ENCODE measurements at places on chromosomes 6 and 20. TPM values are rescaled to one million over a fixed set of nuclear protein-coding genes. Genes with fewer than 3 reads are reported as not detected.

Gene MLN
- not detected for total RNA-seq

Gene LY6G6F
- not detected for total RNA-seq

Gene ACTR5
- total RNA-seq = 15.2 TPM

Gene PGC
- not detected for total RNA-seq

Gene TSHZ2
- total RNA-seq = 29.5 TPM

Gene GGT7
- 14.8 TPM for total RNA-seq

Gene LST1
- total RNA-seq = 42.6 TPM

- peak overlapping the region; percentile 94 for H3K27ac ChIP-seq
- H3K36me3 ChIP-seq = peaks cover 8% of the 10 kb centered on the region
- no peak for DNase-seq
- H3K4me1 ChIP-seq = peaks cover 60% of the 10 kb centered on the region
- H3K4me3 ChIP-seq = peak overlapping the region; percentile 52
Measured at GRCh38 chr6:30530014-30530413, 26.3 kb downstream of the GNL1 start.

DNA sequence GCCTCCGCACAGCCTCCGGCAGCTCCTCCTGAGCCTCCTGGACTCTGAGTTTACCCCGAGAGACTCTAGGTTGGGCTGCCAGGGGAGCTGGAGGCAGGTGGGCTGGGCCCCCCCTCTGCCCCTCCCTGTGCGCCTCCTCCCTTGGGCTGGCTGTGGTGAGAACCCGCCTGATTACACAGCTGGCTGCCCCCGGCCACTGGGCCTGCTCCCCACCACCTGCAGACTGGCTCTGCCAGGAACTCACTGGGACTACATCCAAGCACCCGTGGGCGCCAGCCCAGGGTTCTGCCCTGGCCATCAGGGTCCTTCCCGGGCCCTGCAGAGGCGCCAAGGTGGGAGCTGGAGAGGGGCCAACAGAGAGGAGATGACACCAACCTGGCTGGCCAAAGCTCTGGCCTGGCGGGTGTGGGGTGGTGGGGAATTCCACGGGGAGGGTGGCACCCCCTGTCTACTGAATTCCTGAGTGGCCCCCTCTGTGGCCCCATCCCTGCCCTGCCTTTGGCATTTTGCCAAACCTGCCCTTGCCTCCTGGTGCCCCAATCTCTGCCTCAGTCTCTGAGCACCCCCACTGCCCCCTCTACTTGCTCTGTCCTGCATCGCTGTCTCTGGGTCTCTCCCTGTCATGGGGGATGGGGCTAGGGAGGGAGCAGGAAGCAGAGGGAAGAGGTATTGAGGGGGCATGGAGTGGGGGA is 21.9 kb upstream of the CDH22 start:
- peaks cover 8% of the 10 kb centered on the region for H3K27me3 ChIP-seq
- H3K4me3 ChIP-seq = no peak overlapping the region
- no peaks in the 10 kb centered on the region for H3K36me3 ChIP-seq

GRCh38 chr20:10619427-10619826 is 54.4 kb downstream of the JAG1 start:
- peaks cover 2% of the 10 kb centered on the region for H3K4me1 ChIP-seq
- H3K27me3 ChIP-seq = no peaks in the 10 kb centered on the region
- no peak for DNase-seq
- no peak overlapping the region for H3K27ac ChIP-seq
- H3K4me3 ChIP-seq = no peak overlapping the region
- H3K36me3 ChIP-seq = no peaks in the 10 kb centered on the region

GRCh38 chr6:72367439-72367838 is 254.4 kb upstream of the KCNQ5 start:
- no peak for DNase-seq
- no peaks in the 10 kb centered on the region for H3K4me1 ChIP-seq
- no peaks in the 10 kb centered on the region for H3K36me3 ChIP-seq
- no peak overlapping the region for H3K27ac ChIP-seq

- H3K27me3 ChIP-seq = no peaks in the 10 kb centered on the region
- no peaks in the 10 kb centered on the region for H3K36me3 ChIP-seq
- DNase-seq = no peak
- H3K4me3 ChIP-seq = no peak overlapping the region
- H3K4me1 ChIP-seq = no peaks in the 10 kb centered on the region
- H3K27ac ChIP-seq = no peak overlapping the region
Measured at GRCh38 chr6:54014440-54014839, 96.8 kb upstream of the MLIP start.

GRCh38 chr6:13648850-13649249 is 33.7 kb downstream of the NOL7 start:
- H3K36me3 ChIP-seq = peaks cover 29% of the 10 kb centered on the region
- H3K4me3 ChIP-seq = no peak overlapping the region
- H3K4me1 ChIP-seq = peaks cover 8% of the 10 kb centered on the region

GRCh38 chr6:45012687-45013086 is 315.4 kb upstream of the RUNX2 start:
- H3K27me3 ChIP-seq = no peaks in the 10 kb centered on the region
- H3K36me3 ChIP-seq = peaks cover 29% of the 10 kb centered on the region
- no peak for DNase-seq
- H3K27ac ChIP-seq = no peak overlapping the region
- peaks cover 20% of the 10 kb centered on the region for H3K4me1 ChIP-seq

- peaks cover 10% of the 10 kb centered on the region for H3K27me3 ChIP-seq
- H3K4me3 ChIP-seq = no peak overlapping the region
- no peak for DNase-seq
- H3K4me1 ChIP-seq = no peaks in the 10 kb centered on the region
Measured at GRCh38 chr6:6407071-6407741, 86.7 kb upstream of the F13A1 start.

GRCh38 chr6:35042031-35042815 is 98.9 kb downstream of the TCP11 start:
- H3K27me3 ChIP-seq = no peaks in the 10 kb centered on the region
- H3K36me3 ChIP-seq = no peaks in the 10 kb centered on the region
- no peak overlapping the region for H3K4me3 ChIP-seq
- H3K27ac ChIP-seq = no peak overlapping the region
- peaks cover 3% of the 10 kb centered on the region for H3K4me1 ChIP-seq

GRCh38 chr6:128807577-128807976 is 75.4 kb upstream of the LAMA2 start:
- no peak for DNase-seq
- H3K4me3 ChIP-seq = no peak overlapping the region
- no peaks in the 10 kb centered on the region for H3K4me1 ChIP-seq

GRCh38 chr6:111857674-111858337 is 15.4 kb downstream of the FYN start:
- H3K36me3 ChIP-seq = peaks cover 60% of the 10 kb centered on the region
- H3K27ac ChIP-seq = peak overlapping the region; percentile 51
- peak overlapping the region; percentile 36 for H3K4me3 ChIP-seq
- no peaks in the 10 kb centered on the region for H3K27me3 ChIP-seq
- H3K4me1 ChIP-seq = peaks cover 78% of the 10 kb centered on the region

DNA sequence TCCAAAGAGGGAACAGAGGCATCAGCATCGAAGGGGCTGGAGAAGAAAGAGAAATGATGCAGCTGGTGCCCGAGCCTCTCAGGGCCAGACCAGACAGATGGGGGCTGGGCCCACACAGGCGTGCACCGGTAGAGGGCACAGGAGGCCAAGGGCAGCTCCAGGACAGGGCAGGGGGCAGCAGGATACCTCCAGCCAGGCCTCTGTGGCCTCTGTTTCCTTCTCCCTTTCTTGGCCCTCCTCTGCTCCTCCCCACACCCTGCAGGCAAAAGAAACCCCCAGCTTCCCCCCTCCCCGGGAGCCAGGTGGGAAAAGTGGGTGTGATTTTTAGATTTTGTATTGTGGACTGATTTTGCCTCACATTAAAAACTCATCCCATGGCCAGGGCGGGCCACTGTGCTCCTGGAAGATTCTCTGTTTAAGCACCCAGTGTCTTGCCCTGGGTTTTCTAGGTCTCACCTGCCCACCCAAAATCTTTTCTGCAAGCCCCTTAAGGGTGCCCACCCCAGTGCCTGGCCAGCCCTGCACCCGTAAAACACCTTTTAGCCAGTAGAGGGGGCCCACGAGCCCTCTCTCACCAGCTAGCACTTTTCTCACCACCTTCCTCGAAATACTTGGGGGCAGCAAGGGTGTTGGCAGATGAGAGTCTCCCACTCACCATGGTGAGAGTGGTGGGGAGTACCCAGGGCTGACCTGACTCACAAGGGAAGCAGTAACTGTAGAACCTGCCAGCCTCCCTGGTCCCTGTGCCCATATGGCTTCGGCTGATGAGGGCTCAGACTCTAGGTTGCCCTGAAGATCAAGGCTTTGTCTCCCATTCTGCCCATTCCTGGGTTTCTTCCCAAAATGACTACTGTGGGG is 35.7 kb upstream of the ID1 start:
- peak; percentile 89 for DNase-seq
- no peaks in the 10 kb centered on the region for H3K27me3 ChIP-seq
- H3K27ac ChIP-seq = no peak overlapping the region
- no peak overlapping the region for H3K4me3 ChIP-seq

DNA sequence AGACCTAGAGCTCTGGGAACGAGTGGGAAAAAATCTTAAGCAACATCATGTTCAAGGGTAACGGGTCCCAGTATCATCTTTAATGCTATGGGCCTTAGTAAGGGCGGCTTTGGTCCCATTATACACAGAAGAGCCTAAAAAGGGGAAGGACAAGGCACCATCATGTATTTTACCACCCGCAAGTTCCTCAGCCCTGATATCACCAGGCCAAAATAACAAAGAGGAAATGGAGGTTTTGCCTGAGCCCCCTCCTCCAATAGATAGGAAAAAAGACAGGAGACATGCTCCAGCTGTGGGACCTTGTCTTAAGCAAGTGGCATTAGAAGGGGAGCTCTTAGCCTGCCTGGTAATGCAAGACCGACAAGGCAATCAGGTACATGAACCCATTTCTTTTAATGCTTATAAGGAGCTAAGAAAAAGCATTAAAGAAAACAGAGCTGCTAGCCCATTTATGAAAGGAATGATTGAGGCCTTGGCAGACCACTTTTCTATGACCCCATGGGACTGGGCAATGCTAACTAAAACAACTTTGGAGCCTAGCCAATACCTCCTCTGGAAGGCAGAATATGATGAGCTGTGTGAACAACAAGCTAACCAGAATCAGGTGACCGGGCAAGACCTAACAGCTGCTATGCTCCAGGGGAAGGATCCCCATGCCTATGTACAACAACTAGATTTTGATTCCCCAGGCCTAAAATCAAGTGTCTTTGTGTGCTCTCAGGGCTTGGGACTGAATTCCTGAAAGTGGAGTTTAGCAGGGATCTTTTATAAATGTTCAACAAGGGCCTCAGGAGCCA is 23.2 kb downstream of the HLA-DPA1 start:
- no peak overlapping the region for H3K4me3 ChIP-seq
- H3K4me1 ChIP-seq = no peaks in the 10 kb centered on the region
- no peak overlapping the region for H3K27ac ChIP-seq
- H3K36me3 ChIP-seq = no peaks in the 10 kb centered on the region
- DNase-seq = no peak

DNA sequence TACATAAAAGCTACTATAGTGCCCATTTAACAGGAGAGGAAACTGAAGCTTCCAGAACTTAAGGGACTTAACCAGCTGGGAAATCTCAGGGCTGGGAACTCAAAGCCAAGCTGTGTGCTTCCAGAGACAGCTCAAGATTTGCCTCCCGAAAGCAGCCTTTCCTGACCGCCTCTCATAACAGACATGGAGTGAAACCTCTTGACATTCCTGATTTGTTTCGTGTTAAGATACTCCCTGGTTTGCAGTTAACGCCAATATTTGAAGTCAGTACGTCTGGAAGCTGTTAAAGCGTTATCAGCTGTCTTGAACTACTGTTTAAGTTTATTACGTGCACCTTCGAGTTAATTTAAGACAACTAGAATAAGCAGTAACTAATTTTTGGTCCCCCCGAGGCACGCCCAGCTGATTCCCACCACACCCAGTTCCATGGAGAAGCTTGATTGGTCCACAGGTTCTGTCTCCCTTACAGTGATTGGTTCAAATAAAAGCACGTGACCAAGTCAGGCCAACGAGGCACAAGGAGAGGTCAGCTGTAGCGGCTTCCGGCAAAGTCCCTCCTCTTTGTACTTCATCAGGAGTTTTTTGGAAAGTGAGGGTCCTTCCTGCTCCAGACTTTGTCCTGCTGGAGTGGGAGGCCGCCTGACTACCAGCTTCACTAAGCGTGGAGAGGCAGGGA is 8.9 kb upstream of the TCP11 start:
- no peaks in the 10 kb centered on the region for H3K36me3 ChIP-seq
- H3K27ac ChIP-seq = no peak overlapping the region
- H3K4me1 ChIP-seq = peaks cover 35% of the 10 kb centered on the region
- DNase-seq = no peak

- H3K27me3 ChIP-seq = peaks cover 10% of the 10 kb centered on the region
- peaks cover 4% of the 10 kb centered on the region for H3K4me1 ChIP-seq
- no peak for DNase-seq
- no peak overlapping the region for H3K27ac ChIP-seq
- no peaks in the 10 kb centered on the region for H3K36me3 ChIP-seq
Measured at GRCh38 chr6:108737594-108738546, 110.4 kb upstream of the ARMC2 start.

DNA sequence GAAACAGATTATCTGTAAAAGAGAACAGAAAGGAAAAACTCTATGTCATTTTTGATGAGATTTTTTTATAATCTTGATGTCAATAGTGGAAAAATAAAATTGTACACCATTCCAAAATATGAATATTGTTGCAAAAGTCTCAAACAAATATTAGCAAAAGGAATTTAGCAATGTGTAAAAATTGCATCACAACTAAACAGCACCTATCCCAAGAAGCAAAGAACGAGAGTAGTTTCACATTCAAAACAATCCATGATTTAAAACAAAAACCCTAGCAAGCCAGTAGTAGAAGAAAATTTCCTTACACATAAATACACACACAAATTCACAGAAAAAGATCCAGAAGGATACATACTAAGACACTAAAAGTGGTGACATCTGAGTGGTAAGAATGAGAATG is 38.4 kb downstream of the LCA5 start:
- no peaks in the 10 kb centered on the region for H3K4me1 ChIP-seq
- no peaks in the 10 kb centered on the region for H3K36me3 ChIP-seq
- H3K27me3 ChIP-seq = no peaks in the 10 kb centered on the region
- no peak overlapping the region for H3K4me3 ChIP-seq
- H3K27ac ChIP-seq = no peak overlapping the region

- H3K27me3 ChIP-seq = no peaks in the 10 kb centered on the region
- no peak overlapping the region for H3K4me3 ChIP-seq
- peaks cover 3% of the 10 kb centered on the region for H3K4me1 ChIP-seq
- no peak for DNase-seq
- H3K36me3 ChIP-seq = no peaks in the 10 kb centered on the region
Measured at GRCh38 chr6:14361297-14361696, 243.7 kb downstream of the CD83 start.

- H3K4me1 ChIP-seq = peaks cover 49% of the 10 kb centered on the region
- no peak for DNase-seq
- peak overlapping the region; percentile 83 for H3K27ac ChIP-seq
- H3K27me3 ChIP-seq = no peaks in the 10 kb centered on the region
- peak overlapping the region; percentile 69 for H3K4me3 ChIP-seq
Measured at GRCh38 chr6:14074476-14075094, 43.0 kb upstream of the CD83 start.
